ENCODE measurements at places on chromosomes 1 and 21. TPM values are rescaled to one million over a fixed set of nuclear protein-coding genes. Genes with fewer than 3 reads are reported as not detected.

Gene UTS2
- 0.04 TPM for polyA plus RNA-seq

Gene ARMH1
- 3.3 TPM for polyA plus RNA-seq

Gene BSND
- 0.10 TPM for polyA plus RNA-seq

Gene MOV10
- polyA plus RNA-seq = 35.6 TPM

Gene NBPF10
- 1.2 TPM for polyA plus RNA-seq

Gene PGLYRP4
- not detected for polyA plus RNA-seq

Gene PTGER3
- 8.9 TPM for polyA plus RNA-seq

Gene NR5A2
- 45.8 TPM for polyA plus RNA-seq

Gene PRUNE1
- polyA plus RNA-seq = 30.7 TPM

Gene KCNAB2
- 5.4 TPM for polyA plus RNA-seq

- DNase-seq = no peak
These were observed 181.1 kb downstream of the IGSF21 start for GRCh38 chr1:18288722-18289121.

DNA sequence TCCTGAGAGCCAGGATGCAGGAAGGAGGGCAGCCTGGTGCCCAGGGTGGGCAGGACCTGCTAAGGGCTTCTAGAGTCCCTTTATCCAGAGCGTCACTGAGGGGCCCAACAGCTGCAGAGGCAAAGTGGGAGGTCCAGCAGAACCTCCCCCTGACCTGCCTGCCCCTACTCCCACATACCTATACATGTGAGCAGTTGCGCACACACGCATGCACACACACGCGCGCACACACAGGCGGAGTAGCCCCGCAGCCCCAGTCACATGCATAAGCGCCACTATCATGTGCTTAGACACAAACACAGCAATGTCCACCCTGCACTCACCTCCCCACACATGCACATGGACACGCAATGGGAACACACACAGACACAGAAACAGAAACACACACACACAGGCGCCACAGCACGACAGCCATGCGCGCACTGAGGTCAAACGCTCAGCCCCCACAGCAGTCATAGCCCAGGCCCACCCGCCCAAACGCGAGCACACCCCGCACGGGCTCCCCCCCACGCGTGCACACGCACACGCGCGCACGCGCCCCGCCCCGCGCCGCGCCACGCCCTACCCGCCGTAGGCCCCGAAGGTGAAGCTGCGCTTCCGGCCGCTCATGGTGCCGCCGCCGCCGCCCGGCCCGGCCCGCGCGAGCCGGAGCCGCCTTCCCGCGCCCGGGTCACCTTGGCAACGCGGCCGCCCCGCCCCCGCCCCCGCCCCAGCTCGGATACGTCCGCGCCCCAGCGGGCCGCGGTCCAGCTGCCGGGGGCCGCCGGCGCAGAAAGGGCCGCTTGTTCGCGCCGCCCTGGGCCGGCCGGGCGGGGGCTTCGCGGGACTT is 17.7 kb downstream of the RAP1GAP start:
- no peak for DNase-seq

GRCh38 chr1:10908266-10908665 is 104.2 kb upstream of the TARDBP start:
- no peak for DNase-seq

- no peak for DNase-seq
These were observed 38.4 kb upstream of the RBM34 start for GRCh38 chr1:235199441-235199840.

- DNase-seq = no peak
These were observed 32.3 kb downstream of the RCAN1 start for GRCh38 chr21:34582506-34583150.

DNA sequence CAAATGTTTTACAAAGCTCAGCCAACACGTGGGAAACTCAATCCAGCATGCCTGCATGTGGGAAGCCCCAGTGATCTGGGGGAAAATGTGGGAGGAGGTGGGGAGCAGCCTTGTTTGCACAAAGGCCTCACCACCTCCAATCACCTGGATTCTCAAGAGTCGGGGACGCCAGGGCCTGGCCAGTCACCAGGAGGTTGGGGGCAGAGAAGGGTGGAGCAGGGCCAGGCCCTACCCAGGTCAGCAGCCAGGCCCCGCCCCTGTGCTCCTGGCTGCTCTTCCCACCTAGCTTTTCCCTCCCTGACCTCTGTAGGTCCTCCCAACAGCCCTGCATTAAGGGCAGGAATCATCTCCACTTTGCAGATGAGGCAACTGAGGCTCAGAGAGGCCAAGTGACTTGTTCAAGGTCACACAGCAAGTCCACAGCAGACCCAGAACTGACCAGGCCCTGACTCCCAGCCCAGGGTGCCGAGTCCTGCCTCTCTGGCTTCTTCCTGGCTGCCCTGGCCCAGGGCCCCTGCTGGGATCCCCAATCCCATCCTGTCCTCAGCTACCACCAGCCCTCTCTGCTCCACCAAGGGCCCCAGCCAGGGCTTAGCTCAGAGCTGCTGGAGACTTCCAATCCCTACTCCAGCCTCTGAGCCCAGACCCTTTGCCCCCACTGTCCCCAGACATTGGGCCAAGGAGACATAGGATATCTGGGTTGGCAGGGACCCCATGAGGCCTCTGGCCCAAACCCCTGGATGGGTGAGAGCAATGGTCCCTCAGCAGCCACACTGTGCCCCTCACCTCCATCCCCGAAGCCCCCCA is 508.6 kb downstream of the PTPRU start:
- DNase-seq = no peak

- DNase-seq = no peak
These were observed 43.3 kb downstream of the C8B start for GRCh38 chr1:56922507-56922906.

DNA sequence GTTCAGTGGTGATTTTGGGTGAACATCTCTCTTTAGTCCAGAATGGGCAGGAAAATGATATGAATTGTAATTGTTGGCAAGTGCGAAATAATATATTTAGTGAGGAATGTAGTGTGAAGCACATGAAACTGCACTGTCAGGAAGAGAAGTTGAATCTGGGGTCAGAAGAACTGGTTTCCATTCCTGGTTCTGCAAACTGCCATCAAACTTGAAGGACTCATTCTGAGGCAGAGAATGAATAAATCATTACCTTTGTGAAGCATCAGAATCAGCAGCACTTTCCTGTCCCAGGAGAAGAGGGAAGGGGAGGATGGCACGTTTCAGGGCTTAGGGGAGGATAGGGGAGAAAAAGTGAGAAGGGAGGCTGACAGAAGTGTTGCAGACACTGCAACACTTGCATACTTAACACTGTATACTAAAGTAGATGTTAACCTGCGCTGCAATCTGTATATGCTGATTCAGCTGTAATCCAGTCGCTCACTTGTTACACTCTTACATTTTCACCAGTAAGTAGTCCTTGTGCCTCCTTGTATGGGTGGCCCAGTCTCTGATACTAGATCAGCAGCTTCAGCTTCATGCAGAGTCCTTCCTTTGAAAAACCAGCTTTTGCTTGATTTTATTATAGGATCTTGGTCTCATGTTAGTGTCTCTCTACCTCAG is 10.5 kb upstream of the RPTN start:
- DNase-seq = no peak

DNA sequence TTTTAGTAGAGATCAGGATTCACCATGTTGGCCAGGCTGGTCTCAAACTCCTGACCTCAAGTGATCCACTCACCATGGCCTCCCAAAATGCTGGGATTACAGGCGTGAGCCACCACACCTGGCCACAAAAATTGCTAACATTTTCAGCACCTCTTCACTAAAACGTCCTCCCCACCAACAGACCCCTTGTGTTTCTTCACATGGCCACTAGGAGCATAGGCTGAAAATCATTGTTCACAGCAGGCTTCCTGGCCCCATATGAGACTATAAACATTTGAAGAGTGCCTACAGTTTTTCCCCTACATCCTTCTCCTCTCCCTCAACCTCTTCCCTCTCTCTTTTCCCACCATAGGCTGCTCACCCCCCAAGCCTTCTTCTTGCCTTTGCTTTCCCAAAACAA is 28.0 kb upstream of the SFPQ start:
- DNase-seq = no peak

GRCh38 chr1:176515310-176515709 is 52.3 kb downstream of the PAPPA2 start:
- DNase-seq = no peak

- no peak for DNase-seq
These were observed 116.6 kb upstream of the SYT6 start for GRCh38 chr1:114270282-114270681.

- no peak for DNase-seq
These were observed 182.5 kb upstream of the SGIP1 start for GRCh38 chr1:66351478-66351877.

- no peak for DNase-seq
These were observed 478.9 kb upstream of the VAMP3 start for GRCh38 chr1:7292036-7292681.

- no peak for DNase-seq
These were observed 101.2 kb downstream of the GLIS1 start for GRCh38 chr1:53637511-53638359.

DNA sequence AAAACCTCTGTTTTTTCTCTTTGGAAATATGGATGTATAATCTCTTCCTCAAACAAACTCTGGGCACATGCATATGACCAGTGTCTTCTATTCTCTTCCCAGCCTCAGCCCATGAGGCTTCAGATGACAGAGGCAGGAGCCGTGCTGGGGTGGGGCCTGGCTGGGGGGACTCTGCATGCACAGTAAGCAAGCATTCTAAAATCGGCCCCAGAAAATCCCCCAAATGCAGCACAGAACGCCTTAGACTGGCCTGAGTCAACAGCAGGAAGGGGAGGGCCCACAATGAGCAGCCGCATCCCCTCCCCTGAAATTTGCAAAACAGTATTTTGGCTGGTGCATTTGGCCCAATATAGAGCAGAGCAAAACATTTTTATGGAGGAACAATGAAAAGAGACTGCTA is 47.8 kb downstream of the ITPKB start:
- no peak for DNase-seq
